ENCODE measurements at places on chromosomes 5 and 9.

GRCh38 chr5:107919361-107919760, 248.6 kb upstream of the EFNA5 start:
- no peak for DNase-seq

- no peak for DNase-seq
Measured at GRCh38 chr5:171688696-171689495, 96.7 kb upstream of the SMIM23 start.

DNA sequence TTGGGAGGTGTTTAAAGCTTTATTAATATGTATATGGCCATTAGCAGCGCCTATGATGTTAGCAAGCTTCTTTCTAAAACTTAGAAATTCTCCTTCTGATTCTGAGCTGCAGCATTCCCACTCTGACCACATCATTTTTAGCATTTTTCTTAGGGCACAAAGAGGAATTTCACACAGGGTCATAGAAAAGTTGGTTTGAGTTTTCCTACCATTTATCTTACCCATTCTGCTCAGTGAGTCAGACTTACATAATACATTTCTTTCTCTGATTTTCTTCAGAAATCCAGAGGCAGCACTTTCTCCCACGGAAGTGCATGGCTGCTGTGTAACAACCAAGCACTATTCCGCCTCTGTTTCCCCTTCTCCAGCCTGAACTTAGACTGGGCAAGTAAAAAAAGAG, 246.6 kb downstream of the ARL15 start:
- no peak for DNase-seq

DNA sequence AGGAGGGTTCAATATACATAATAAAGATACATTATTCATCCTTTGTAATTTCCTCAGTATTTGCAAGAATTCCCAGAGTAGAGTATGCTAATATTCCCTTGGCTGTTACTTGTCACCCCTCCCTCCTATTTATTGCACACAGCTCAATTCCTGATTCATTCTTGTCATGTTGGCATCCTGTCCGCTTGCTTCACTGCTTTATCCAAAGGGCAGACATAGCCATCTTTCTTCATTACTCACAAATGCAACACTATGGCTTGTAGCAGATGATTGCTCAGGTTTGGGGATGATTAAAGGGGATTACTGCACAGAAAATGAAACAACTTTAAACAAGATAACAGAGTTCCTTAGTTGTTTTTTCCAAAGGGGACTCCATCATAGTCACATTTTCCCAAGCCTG, 1.2 kb upstream of the IL33 start:
- DNase-seq = no peak

DNA sequence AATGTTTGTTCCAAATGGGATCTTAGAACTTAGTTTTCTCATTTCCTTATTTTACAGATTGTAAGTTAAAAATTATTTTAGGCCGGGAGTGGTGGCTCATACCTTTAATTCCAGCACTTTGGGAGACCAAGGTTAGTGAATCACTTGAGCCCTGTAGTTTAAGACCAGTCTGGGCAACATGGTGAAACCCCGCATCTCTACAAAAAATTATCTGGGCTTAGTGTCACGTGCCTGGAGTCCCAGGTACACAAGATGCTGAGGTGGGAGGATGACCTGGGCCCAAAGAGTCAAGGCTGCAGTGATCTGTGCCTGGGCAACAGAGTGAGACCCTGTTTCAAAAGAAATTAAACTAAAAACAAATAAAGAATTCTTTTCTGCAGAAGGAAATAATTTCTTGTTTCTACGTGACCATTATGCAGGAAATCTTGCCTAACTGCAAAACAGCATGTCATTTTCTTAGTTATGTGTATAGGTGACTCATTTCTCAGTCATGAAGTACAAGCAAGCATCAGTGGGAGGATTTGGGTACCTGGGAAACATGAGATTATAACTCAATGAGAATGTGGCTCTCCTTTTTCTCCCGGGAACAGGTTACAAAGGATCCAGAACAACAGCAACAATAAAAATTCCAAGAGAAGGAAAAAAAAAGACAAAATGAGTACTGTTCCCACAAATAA, 375.1 kb upstream of the ST8SIA4 start:
- DNase-seq = no peak

GRCh38 chr5:159216454-159216853, 7.1 kb upstream of the RNF145 start:
- DNase-seq = no peak

DNA sequence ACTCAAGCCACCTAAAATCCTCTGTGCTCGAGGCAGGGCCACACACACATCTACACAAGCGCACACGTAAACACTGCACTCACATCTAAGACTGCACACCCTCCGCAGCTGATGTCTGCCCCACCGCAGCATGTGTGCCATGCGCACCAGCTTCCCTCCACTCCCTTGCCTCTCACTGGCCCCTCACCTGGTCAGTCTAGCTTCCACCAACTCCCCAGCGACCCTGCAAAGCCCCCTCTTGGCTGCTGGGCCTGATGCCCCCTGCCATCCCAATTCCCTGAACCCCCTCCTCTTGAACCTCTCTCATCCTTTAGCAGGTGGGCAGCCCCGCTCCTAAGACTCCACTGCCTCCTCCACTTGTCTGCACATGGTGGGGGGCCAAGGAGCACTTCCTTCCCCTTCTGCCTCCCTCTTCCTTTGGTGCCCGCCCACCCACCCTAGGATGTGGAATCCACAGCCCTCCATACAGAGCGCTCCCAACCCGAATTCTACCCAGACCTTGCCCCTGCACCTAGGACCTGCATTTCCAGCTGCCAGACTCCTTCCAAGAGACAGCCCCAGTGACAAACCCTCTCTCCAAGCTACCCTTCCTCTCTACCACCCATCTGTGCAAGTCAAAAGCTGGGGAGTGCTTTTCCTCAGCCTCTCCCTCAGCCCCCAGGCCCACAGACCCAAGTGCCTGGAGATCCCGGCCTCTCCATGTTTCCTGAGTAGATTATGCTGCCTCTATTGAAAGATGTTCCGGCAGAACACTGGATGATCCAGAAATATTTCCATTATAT, 23.9 kb downstream of the ADAMTS2 start:
- DNase-seq = no peak

DNA sequence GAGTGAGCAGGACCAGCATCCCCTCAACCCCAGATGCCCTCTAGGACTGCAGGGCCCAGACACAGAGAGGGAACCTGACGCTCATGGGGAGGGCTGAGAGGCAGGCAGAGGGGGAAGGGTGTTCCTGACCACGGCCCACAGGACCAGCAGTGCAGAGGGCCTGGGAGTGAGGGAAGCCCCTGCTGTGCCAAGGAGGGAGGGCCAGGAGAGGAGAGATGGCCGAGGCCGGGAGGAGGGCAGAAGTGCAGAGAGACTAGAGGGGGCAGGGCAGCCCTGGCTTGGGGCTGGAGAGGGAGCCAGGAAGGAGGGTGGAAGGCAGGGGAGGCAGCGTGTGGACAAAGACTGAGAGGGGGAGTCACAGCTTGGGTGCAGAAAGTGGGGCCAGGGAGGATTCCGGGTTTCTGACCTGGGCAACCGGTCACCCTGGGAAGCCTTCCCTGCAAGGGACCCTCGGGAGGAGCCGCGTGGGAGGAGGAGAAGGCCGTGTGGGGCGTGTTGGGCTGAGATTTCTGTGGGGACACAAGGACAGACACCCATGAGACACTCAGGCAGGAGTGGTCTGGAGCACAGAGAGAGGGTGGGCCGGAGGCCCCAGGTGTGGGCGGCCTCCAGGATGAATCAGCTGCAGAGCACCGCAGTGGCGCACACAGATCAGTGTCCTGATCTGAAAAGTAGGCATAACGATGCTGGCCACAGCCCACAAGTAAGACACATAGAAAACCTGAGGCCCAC, 117.5 kb downstream of the ADAMTS2 start:
- DNase-seq = no peak

DNA sequence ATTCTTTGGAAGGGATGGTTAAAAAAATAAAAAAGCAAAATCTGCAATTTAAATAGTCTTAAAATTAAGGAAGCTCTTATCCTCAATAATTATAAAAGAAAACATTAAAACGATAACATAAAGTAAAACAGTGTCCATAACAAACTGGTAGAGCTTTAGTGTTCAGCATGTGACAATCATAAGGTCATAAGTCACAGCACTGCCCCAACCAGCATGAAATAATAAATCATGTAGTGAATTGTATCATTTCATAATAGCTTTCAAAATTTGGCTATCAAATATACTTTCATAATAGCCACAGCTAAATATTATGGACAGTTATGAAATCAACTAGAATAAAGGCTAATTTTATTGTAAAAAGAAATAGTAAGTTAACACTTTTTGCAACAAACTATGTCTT, 10.0 kb downstream of the NR3C1 start:
- DNase-seq = no peak

DNA sequence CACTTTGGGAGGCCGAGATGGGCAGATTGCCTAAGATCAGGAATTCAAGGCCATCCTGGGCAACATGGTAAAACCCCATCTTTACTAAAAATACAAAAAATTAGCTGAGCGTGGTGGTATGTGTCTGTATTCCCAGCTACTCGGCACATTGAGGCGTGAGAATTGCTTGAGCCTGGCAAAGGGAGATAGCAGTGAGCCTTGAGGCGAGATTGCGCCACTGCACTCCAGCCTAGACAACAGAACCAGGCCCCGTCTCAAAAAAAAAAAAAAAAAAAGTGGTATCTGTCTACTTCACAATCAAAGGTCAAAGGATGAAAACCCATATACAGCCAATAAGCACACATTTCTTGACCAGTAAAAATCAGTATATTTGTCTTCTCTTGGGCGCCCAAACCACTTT, 728.5 kb upstream of the ADAMTS16 start:
- DNase-seq = no peak

DNA sequence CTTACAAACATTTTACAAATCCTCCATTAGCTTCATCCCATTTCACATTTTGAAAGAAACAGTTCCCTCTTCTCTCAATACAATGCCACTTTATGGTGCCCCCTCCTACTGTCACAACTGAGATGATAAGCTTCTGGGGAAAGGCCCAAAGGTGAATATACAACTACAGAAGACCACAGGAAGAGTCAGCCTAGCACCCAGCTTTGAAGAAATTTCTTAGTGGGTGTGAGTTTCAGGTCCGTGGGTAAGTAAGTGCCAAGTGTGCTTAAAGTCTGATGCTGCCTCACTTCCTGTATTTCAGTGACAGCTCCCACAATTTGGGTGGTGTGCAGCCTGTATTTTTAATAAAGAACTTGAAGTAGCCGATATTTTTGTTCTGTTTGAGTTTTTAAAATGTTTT, 68.1 kb downstream of the ARHGEF28 start:
- DNase-seq = no peak

GRCh38 chr5:110707260-110707844, 19.1 kb downstream of the TMEM232 start:
- DNase-seq = no peak

DNA sequence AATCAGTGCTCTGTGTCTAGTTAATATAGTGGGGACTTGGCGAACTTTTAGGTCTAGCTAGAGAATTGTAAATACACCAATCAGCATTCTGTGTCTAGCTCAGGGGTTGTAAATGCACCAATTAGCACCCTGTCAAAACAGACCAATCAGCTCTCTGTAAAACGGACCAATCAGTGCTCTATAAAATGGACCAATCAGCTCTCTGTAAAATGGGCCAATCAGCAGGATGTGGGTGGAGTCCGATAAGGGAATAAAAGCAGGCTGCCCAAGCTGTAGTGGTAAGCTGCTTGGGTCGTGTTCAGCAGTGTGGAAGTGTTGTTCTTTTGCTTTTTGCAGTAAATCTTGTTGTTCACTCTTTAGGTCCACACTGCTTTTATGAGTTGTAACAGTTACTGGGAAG, 3.6 kb upstream of the OTULINL start:
- no peak for DNase-seq

GRCh38 chr9:126293522-126293889, 33.1 kb upstream of the MVB12B start:
- no peak for DNase-seq

DNA sequence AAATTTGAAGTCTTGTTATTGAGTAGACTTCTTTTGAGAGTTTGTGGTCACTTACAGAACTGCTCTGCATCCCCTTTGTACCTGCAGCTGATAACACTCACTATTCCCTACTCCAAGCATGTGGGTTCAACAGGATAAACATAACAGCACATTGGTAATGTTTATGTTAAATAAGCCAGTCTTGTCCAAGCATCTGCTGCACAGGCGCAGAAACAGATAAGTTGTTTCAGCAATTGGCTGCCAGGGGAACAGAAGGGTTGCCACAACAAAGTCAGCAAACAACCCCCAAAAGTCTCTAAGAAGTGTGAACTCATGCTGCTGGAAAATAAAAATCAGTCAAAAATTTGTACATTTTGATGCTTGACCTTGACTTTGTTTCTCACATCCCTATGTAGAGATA, 174.6 kb downstream of the GDNF start:
- no peak for DNase-seq
